ENCODE measurements at places on chromosomes 1 and 21.

DNA sequence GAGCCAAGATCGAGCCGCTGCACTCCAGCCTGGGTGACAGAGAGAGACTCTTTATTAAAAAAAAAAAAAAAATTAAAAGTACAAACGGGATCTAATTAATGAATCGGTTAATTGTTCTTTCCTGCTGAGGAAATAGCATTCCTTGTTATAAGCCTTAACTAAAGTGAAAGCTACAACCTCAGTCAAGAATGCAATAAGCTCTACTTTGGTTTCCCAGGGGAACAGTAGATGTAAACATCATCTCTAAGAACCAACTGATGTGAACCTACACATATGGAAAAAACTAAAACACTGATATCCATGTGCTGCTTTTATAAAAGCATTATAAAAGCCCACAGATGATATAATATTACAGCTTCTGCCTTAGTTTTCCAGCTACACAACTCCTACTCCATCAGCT is 41.9 kb downstream of the LPGAT1 start:
- no peak for DNase-seq

GRCh38 chr1:116397728-116398127 is 24.7 kb downstream of the ATP1A1 start:
- no peak for DNase-seq

- DNase-seq, result no peak
Observed at GRCh38 chr1:22388671-22389450, 62.8 kb upstream of the ZBTB40 start.

DNA sequence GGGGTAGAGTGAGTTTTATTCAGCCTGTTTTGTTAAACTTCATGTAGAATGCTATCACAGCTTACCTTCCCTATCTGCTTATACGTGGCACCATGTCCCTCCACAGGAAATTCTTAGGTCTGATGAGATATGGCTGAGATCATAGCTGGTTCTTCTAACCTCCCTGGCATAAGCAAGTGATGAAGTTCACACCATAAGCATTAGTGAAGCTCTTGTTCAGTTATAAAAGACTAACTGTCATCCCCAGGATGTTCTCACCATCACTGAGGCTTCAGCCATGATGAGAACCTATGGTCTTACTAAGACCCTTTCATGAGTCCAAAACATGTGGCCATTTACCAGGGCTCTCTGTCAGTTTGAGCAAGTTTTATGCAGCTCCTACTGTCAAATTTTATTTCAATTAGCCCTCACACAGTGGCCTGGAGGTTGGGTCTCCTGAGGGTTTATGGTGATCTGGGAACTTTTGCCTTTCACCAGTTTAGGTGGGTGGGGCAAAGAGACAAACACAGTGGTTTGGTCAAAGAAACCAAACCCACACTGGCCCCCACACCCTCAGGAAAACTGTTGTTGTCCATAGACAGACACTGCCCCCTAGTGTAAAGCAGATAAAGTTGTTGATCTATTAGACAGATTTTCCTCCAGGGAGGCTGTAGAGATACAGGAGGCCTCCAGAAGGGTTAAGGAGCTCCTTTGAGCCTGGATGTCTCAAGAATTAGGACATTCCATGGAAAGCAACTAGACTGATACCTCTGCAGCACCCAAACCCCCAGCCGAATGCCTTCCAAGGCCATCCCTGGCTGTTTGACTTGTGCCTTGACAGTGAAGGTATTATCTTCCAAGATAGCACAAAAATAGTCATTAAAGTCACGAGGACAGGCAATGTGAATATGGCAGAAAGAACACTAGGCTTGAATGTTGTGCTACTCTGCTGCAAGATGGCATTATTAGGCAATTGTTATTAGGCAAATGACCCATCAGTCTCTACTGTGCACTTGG is 5.0 kb downstream of the SLC22A15 start:
- no peak for DNase-seq

DNA sequence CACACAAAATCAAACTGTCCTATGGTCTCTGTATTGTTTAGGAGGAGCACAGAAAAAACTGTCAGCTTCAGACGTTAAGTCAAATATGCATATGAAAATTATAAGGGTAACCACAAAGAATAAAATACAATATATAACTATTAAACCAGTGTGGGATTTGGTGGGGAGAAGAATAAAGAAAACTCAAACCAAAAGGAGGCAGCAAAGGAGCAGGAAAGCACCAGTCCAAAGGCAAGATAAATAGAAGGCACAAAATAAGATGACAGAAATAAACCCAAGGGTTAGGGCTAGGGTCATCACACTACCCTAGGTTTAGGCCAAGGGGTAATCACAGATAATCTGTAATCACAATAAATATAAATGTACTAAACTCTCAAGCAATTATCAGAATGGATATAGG is 32.8 kb downstream of the DLGAP3 start:
- DNase-seq, result no peak

DNA sequence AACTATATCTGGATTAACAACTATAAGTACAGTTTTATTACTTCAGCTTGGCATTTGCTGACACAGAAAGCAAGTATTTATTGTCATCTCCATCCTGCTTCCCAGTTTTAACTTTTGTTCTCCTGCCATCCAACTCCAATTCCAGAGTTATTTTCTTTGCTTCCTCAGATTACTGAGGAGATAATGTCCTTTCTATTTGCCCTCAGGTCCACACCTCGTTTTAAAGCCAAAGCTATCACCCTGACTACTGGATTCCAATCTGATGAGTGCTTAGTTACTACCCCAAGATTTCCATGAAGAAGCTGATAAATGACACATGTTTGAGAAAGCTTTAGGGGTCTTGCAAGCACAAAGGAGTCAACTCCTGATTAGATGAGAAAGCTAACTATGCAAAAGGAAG is 25.2 kb downstream of the ACKR1 start:
- DNase-seq, result no peak

DNA sequence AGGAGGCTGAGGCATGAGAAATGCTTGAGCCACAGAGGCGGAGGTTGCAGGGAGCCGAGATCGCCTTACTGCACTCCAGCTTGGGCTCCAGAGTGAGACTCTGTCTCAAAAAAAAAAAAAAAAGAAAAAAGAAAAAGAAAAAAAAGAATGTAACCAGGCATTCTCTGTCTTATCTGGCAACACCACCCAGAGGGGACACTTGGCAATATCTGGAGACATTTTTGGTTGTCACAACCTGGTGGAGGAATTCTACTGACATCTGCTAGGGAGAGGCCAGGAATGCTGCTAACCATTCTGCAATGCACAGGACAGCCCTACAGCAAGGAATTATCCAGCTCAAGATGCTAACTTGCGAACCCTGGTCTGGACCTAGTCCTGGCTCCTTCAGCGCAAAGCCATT is 2.3 kb upstream of the CNR2 start:
- no peak for DNase-seq

DNA sequence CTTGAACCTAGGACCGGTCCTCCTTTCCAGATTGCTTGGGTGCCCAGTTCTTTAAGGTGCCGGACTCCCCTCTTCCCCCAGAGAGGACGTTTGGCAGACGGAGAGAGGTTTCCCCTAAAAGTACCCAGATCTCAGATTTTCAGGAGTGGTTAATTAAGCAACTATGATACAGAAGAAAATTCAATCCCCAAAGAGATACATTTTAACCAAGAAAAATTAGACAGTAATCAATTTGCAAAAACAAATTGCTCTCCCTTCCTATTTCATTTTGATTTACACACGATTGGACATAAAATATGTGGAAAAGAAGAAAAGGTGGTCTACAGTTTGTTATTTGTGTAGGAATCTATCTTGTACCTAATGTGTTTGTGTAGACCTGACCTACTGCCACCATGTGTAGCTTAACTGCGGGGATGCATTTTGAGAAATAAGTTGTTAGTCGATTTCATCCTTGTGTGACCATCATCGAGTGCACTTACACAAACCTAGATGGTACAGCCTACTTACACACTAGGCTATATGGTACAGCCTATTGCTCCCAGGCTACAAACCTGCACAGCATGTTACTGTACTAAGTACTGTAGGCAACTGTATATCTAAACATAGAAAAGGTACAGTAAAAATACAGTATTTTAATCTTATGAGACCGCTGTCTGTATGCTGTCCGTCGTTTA is 755 bp downstream of the RPAP2 start:
- no peak for DNase-seq

DNA sequence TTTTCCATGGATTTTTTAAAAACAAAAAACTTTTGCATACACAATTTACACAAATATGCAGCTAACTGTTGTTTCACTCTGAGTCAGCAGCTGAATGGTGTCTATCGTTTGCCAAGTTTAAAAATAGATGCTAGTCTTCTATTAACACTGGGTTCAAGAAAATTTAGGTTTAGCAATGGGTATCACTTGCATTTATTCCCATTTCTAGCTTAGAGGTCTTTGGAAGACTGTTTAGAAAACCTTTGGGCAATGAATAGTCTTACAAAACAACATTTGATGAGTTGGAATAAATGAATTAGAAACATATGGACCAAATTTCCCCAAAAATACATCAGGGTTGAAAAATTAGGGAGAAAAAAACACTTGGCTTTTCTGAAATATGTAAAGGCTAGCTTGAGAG is 165.8 kb downstream of the LYPLAL1 start:
- no peak for DNase-seq

- no peak for DNase-seq
Observed at GRCh38 chr1:224542783-224543440, 73.2 kb upstream of the CNIH3 start.

DNA sequence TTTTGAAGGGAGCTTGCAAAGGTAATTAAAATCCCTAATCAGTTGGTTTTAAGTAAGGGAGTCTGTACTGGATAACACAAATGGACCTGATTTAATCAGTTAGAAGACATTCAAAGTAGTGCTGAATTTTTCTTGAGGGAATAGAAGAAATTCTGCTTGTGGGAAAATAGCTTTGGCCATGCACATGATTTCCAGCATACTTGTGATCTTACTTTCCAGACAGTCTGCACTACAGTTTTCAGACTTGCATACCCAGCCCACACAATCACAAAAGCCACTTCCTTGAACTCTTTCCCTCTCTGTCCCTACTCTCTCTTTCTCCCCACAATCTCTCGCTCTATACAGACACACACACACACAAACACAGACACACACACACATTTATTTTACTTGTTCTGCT is 852.1 kb downstream of the PLA2G4A start:
- no peak for DNase-seq

DNA sequence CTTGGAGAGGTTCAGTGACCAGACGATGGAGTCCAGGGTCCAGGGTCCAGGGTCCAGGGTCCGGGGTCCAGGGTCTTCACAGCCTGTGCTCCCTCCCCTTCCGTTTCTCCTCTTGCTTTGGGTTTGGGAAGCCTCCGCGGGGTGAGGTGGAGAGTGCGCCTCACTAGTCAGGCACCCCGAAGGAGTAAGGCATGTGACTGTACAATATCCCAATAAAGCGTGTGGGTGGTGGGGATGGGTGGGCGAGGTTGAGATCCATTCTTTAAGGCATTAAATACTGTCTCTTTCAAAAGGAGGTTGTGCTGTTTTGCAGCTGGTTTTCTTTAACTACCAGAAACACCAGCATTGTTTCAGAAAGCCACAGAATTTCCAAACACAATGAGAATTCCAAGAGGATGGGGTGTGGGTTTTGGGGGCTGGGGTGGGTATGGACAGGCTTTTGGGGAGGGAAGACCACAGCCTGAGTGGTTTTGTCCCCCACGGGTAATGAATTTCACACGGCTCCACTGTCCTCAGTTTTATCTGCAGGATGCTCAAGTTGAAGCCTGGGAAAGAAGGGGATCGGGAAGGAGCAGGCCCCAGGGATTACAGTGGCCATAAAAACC is 65.7 kb downstream of the KIF26B start:
- no peak for DNase-seq

- no peak for DNase-seq
Observed at GRCh38 chr1:241593186-241593585, 47.0 kb downstream of the CHML start.

GRCh38 chr1:118717893-118718292 is 270.2 kb downstream of the TBX15 start:
- DNase-seq, result no peak

DNA sequence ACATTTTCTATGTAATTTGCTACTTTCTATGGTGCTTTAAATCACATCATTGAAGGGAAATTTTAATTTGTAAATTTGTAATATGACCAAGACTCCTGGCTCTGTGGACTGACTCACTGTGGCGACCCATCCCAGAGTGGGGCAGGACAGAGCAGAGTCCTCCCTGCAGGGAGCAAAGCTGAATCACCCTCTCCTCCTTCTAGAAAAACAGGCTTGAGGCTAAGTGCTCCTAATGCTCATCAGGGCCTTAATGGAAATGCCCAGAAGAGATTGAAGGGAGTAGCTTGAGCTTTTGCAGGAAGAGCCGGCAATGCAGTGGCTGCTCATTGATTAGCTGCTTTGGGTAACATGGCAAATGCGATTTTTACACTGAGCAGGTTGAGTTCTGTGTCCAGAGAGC is 16.8 kb downstream of the S100A10 start:
- no peak for DNase-seq

All from activated CD8-positive, alpha-beta memory T cell treated with anti-CD3 and anti-CD28 coated beads, Interleukin-2, amount 50 U/mL, for 48 hours (primary cell).